ENCODE measurements at places on chromosomes 2 and 18. TPM values are rescaled to one million over a fixed set of nuclear protein-coding genes. Genes with fewer than 3 reads are reported as not detected.

DNA sequence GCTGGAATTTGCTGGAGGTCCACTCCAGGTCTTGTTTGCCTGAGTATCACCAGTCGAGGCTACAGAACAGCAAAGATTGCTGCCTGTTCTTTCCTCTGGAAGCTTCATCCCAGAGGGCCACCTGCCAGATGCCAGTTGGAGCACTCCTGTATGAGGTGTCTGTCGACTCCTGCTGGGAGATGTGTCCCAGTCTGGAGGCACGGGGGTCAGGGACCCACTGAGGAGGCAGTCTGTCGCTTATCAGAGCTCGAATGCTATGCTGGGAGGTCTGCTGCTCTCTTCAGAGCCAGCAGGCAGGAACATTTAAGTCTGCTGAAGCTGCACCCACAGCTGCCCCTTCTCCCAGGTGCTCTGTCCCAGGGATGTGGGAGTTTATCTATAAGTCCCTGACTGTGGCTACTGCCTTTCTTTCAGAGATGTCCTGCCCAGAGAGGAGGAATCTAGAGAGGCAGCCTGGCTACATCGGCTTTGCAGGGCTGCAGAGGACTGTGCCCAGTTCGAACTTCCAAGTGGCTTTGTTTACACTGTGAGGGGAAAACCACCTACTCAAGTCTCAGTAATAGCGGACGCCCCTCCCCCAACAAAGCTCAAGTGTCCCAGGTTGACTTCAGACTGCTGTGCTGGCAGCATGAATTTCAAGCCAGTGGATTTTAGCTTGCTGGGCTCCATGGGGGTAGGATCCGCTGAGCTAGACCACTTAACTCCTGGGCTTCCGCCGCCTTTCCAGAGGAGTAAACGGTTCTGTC, 301.1 kb downstream of the ERBB4 start:
- DNase-seq = no peak

DNA sequence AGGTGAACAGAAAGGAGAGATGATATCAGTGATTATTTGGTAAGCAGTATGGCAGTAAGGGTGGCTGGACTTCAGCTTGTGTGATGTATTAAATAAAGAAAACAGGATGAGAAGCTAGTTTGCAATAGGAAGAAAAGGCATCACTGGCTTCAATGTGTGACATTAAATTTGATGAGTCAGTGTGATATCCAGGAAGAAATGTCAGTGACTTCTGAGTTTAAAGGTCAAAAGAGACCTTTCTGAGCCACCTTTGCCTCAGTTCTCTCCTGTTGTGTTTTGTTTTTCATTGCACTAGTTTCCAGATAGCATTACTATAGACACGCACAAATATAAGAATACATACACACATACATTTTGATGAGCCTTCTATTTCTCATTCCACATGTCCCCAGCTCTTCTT, 105.6 kb downstream of the PIGN start:
- DNase-seq = no peak

GRCh38 chr2:241822264-241822623, 13.3 kb downstream of the NEU4 start:
- DNase-seq = no peak

GRCh38 chr2:116979916-116980764, 834.4 kb upstream of the DDX18 start:
- DNase-seq = no peak

DNA sequence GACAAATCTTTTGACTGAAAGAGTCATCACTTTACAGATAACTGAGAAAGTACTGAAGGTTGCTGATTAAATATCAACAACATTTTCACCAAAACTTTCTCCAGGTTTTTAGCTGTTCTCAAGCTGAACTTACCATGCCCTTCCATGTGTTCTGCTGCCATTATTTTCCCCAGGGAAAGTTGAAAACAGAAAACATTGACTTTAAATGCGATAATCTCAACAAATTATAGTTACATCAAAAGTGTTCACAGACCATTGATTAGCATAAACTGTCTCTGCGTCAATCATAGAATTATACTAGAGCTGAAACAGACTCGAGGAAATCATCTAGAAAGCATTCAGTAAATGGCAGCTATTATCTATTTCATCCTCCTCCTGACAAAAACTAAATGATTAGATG, 51.4 kb downstream of the TRAPPC8 start:
- no peak for DNase-seq

DNA sequence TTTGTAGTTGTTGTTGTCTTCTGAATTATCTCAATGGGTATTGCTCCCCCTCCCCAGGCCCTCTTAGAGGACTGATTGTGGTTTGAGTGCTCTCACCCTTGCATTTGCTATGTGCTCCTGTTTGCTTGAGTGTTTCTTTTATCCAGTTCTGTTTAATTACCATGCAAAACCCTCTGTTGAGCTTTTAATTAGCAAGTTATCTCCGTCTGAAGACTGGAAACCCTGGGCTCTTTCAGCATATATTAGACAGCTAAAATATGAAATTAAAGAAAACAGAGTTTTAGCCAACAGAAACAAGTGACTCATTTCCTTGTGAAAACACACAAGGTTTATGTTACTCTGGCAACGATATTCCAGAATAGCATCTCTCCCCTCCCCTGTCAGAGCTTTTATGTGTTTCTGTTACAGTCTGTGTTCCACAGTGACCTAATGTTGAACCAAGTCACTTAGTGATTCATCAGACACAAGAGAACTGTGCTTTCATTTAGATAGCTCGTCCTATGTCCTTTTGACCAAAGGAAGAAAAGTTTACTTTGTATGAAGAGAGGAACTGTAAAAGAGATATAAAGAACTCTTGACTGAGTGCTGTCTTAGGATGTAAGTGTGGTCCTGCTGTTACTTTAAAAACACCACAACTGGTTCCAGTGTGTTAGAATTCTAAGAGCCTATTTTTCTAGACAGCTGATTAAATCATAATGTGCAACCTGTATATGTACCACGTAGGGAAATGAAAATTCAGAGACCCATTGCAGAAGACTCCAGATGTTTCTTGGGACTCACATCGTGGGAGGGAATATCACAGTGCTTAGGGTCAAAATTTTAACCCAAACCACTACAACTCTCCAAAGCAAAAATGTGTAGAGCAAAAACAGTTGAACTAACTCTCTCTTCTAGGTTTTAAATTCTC, 172.8 kb upstream of the RBMS1 start:
- no peak for DNase-seq

AOX1 gene
- total RNA-seq = 1,286 TPM

GRCh38 chr18:39846265-39846664, 2108.8 kb upstream of the PIK3C3 start:
- DNase-seq = no peak
